Stimulated activated CD4-positive, alpha-beta T cell treated with anti-CD3 and anti-CD28 coated beads, Interleukin-4, amount 100 ng/mL, for 1 hour (primary cell): ENCODE measurements at places on chromosomes 11 and 22.

- DNase-seq, result no peak
These were observed 541.4 kb upstream of the TENM4 start for GRCh38 chr11:79982185-79982584.

- DNase-seq, result no peak
These were observed 75.1 kb upstream of the NUP50 start for GRCh38 chr22:45088576-45088975.

DNA sequence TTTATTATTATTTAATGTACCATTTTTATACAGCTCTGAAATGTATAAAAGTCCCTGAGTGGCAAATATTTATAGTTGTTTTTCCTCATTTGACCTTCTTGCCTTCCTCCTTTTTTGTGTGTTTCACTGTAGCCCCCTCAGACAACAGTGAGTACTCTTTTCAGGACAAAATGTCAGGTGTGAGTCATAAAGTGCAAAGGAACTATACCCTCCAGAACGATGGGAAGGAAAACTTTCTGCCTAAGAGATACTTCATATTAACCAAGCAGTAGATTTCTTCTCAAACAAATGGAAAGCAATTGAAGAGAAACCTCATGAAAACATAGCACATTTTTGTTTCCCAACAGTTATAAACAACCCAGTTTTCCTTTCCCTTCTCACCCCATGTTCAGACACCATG, 16.1 kb upstream of the MS4A7 start:
- DNase-seq, result no peak

- DNase-seq, result no peak
These were observed 98.8 kb downstream of the BCR start for GRCh38 chr22:23278883-23279675.

- peak; percentile 68 for DNase-seq
These were observed 450 bp downstream of the ZBTB44 start for GRCh38 chr11:130314184-130314749.

DNA sequence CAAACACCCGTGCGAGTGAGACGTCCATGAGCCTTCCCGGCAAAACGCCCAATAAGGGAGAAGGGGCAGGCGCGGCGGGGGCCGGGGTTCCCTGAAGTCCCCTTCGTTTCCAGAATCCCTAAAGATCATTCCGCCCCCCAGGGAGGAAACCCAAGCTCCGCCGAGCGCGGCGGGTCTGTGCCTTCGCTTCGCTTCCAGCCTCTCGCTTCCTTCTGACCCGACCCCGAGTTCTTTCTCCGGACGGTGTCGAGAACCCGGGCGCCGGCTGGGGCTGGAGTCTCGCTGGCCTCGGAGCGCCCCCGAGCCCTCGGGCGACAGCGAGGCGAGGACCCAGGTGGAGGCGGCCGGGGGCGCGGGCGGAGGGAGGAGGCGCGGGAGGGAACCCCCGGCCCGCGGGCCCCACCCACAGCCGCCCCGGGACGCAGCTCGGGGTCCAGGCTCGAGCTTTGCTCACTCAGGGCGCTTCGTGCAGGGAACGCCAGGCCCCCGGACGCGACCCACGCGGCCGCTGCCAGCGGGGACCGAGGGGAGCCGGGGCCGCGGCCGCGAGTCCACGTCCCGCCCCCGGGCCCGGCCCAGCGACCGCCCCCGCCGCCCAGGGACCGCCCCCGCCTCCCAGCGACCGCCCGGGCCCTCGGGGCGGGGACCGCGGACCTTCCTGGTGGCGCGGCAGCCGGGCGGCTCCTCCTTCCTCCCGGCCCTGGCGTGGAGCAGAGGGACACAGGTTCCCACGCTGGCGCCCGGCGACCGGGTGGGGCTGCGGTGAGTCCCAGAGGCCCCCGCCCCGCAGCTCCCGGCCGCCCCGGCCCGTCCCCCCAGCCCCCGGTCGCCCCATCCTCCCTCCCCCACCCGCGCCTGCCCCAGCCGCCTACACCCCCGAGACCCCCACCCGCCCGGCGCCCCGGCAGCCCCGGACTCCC, at the start of gene PGGHG:
TSS of gene PGGHG (plus strand) at position 649 of the 920 bp plus-strand sequence. CDS start 691 bp downstream, outside the sequence.
- DNase-seq, result peak; percentile 50

DNA sequence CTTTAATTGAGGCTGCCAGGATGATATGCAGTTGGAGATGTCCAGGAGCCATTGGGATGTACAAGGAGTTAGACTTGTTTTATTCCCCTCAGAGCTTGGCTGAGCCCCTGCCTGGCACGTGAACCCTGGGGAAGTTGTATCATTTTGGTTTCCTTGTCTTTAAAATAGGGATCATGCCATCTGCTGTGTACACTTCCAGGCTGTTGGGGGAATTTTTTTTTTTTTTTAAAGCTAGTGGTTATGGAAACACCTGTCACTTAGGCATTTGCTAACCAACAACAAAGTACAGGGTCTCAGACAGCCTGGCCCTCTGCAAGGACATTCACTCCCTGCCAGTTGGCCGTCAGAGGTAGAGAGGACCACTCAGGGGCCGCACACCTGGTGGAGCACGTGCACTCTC, 8.5 kb upstream of the RAB1B start:
- no peak for DNase-seq

GRCh38 chr11:92111287-92111686, 113.3 kb upstream of the FAT3 start:
- no peak for DNase-seq

- no peak for DNase-seq
These were observed 20.6 kb downstream of the TSPAN4 start for GRCh38 chr11:863023-863909.

- no peak for DNase-seq
These were observed 8.3 kb downstream of the LGR4 start for GRCh38 chr11:27464289-27464696.

- no peak for DNase-seq
These were observed 73.8 kb upstream of the ARFGAP3 start for GRCh38 chr22:42930810-42931420.

- DNase-seq, result no peak
These were observed 86.0 kb downstream of the EHF start for GRCh38 chr11:34706709-34707461.

GRCh38 chr11:46832511-46833214, 13.4 kb downstream of the CKAP5 start:
- DNase-seq, result no peak

DNA sequence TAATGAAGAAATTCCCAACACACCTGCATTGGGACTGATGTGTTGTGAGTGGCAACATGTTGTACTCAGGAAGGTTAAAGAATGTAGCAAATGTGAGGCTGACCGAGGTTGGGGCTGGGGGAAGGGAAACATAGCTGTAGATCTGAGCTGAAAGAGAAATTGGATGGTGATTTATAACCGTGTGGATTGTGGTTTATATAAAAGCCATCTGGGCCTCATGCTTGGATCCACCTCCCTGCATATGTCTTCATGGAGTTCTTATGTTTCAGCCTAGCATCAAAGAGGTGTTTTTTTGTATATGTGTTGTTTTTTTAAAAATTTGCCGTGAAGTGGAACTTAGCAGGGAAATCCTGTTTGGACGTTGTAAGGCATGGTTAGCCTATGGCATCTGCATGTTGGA, 141.3 kb downstream of the NAV2 start:
- no peak for DNase-seq

GRCh38 chr11:117319214-117319840, 3.3 kb upstream of the BACE1 start:
- no peak for DNase-seq

GRCh38 chr22:22866381-22867111, 21.1 kb upstream of the IGLL5 start:
- no peak for DNase-seq

- DNase-seq, result peak; percentile 28
These were observed 10.2 kb upstream of the STK33 start for GRCh38 chr11:8604078-8604723.

- DNase-seq, result peak; percentile 22
These were observed 1.0 kb downstream of the SUN2 start for GRCh38 chr22:38754751-38755154.

GRCh38 chr11:12704049-12704448, 29.8 kb downstream of the TEAD1 start:
- DNase-seq, result no peak

- DNase-seq, result no peak
These were observed 1410.2 kb downstream of the BRD1 start for GRCh38 chr22:48417225-48418070.

- DNase-seq, result no peak
These were observed 115.0 kb upstream of the CD82 start for GRCh38 chr11:44450295-44450932.

- no peak for DNase-seq
These were observed 18.4 kb downstream of the TNKS1BP1 start for GRCh38 chr11:57306161-57306876.

GRCh38 chr11:95296621-95297025, 65.6 kb upstream of the SESN3 start:
- no peak for DNase-seq

DNA sequence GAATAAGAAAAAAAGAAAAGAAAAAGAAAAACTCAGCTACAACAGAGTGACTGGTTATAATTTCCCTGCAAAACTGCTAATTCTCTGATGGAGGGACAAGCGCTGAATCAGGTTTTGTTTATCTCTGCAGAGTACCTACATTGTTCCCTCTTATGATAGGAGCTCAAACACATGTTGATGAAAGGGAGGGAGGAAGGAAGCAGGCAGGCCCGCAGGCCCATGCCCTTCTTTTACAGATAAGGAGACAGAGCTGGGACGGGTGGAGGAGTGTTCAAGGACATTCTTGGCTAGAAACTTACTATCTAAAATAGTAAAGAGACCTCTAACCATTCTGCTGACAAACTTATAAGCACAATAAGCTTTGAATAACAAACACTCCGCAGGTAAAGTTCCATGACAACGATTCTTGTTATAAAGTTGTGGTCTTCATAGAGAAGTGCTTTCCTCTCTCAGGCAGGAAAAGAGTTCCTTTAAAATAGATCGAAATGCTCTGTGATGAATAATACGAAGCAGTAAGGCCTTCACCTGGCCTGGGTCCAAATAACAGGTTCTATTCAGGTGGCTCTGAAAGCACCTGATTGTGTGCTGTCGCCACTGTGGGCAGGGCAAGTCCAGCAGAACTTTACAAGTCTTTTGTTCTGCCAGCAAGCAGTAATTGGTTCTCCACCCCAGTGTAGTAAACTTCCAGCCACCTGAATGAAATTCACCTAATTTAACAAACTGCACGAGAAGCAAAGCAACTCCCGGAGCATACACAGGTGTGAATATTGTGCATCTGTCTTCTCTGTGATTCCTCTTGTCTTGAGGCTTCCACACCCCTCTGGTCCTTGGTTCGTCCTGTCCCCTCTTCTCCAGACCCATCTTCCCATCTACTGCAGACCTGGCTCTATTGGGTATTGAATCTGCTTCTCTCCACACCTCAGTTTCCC, 15.3 kb upstream of the MICAL2 start:
- no peak for DNase-seq

DNA sequence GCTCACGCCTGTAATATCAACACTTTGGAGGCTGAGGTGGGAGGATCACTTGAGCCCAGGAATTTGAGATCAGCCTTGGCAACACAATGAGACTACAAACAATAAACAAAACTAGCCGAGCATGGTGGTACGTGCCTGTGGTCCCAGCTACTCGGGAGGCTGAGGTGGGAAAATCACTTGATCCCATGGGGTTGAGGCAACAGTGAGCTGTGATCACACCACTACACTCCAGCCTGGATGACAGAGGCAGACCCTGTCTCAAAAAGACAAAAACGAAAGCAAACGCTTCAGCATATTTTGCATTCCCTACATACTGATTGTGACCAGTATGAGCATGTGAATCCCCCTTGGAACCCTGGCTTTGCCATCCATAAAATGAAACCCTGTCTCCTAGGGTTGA, 33.9 kb upstream of the MN1 start:
- no peak for DNase-seq

- DNase-seq, result no peak
These were observed 19.2 kb downstream of the PRR5 start for GRCh38 chr22:44721213-44721612.

- DNase-seq, result no peak
These were observed 5.1 kb upstream of the LYVE1 start for GRCh38 chr11:10573556-10573955.

DNA sequence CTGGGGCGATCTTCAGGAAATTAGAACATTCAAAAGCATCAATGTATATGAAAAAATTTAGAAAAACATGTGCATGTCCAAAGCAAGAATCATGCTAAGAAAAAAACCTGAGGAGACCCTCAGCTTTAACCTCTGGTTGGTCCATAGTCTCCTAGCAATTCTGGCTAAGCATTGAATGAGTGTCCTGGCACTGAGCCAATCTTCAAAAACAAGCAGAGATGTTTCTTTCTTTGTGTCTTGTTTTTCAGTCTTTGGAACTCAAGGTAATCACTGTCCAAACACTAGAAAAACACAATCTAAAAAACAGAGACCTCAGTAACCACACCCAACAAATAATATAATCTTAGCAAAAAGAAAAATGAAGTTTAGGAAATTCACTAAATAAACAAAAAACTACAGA, 205.4 kb upstream of the CARD18 start:
- no peak for DNase-seq

- DNase-seq, result no peak
These were observed 1.0 kb downstream of the REXO2 start for GRCh38 chr11:114440121-114440860.

- DNase-seq, result no peak
These were observed 32.7 kb upstream of the PARVG start for GRCh38 chr22:44147821-44148574.

DNA sequence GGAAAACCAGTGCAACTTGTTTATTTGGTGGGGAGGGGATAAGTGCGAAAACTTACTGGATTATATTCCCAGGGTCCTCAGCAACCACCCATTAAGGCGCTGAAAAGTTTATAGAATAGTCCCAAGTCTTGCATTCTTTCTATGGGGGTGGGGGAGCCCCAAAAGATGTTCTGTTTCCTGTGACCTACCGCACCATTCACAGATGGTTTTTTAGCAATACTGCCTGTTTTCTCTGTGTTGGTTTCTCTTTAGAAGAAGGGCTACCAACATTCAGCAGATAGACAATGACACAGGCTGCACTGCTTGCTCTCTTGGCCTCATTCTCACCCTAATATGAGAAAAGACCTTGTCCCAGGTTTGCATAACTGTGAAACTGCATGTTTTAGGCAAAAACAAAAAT, 86.5 kb downstream of the FAM76B start:
- DNase-seq, result no peak

DNA sequence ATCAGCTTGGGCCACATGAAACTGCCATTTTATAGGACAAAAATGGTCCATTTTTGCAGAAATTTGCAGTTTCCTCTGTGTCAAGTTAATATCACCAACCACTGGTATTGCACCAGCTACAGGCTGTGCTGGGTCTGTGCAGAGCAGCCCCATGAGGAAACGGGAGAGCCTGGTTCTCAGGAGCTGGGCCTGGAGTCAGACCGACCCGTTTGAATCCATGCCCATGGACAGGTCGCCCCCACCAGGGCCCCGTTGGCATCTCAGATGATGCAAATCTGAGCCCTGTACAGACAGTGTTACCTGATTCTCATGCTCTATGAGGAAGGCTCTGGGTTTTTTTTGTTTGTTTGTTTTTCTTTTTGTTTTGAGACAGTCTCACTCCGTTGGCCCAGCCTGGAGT, 9.8 kb upstream of the SEC14L6 start:
- no peak for DNase-seq
